ENCODE measurements at places on chromosomes 16 and 17.
A peak's percentile ranks its signal among the peaks of the same experiment; 100 is the strongest.

- no peak for DNase-seq
Measured at GRCh38 chr16:24062270-24062817, 193.8 kb upstream of the CACNG3 start.

DNA sequence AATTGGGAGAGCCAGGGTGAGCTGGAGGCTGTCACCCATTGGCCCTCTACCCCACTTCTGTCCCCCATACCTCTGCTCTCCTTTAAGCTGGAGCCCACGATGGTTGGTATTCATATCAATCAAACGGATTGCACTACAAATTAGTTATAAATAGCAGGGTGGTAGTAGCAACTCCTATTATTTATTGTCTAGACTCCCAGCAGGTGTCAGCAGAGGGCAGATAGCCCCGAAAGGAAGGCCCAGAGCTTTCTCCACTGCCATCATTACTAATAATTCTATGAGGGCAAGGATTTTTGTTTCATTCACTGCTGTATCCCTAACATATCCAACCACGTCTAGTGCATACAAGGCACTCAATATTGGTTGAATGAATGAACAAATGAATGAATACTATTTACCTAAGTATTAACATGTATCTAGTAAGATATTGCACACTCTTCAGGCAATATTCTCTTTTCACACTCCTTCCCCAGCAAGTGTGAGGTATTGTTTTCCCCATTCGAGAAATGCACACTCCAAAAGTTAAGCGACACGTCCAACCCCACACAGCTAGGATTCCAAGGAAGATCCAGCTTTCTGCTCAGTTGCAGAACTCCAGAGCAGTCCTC lies 6.3 kb downstream of the C17orf50 start:
- peak; percentile 83 for DNase-seq

DNA sequence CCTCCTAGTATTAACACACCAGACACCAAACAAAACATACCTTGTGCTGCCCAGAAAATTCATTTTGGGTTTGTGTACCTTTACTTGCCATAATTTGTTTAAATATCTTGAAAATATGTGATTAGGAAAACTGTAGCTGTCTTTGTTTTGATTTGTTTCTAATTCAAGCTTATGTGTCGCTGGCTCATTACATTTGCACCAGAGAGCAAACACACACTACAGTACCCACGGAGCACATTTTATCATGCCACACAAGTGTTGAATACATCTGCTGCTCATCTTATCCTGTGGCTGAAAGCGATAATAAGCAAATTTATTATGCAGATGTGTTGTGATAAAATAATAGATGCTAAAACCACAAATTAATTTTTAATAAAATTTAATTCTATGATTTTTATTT lies 63.1 kb downstream of the SPAG9 start:
- DNase-seq, result peak; percentile 5

DNA sequence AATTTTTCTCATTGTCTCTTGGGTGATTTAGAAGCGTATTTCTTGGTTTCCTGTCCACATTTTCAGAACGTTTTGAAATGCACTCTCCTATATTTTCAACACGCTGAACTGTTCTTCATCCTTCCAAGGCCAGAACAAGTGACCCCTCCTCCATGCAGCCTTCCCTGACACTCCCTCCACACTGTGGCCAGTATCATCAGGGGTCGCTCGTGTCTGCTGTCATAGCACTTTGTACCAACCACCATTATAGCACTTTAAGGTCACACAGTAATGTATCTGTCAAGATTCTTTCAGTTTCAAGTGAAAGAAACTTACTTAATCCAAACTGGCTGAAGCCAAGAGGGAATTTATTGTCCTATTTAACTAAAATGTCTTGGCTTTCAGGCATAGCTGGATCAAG lies 17.5 kb upstream of the IL21R start:
- DNase-seq, result no peak
